ENCODE measurements at places on chromosomes 2 and 18.

DNA sequence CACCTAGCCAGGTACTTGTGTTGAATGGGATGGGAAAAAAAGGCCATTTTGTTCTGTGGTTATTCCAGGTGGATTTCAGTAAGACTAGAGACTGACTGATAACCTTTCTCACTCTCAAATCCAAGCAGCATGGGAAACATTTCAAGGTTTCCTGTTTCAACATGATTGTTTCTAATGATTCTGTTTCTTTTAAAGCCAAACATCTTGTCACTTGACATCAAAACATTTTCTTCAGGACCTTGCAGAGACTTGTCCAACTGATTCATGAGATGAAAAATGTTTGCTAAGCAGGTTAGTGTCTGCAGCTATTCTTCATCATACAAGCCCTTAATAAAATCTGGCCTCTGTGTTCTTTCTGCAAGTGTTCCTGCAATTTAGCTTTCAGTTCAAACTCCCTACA is 456.5 kb upstream of the CWC22 start:
- no peak for DNase-seq

DNA sequence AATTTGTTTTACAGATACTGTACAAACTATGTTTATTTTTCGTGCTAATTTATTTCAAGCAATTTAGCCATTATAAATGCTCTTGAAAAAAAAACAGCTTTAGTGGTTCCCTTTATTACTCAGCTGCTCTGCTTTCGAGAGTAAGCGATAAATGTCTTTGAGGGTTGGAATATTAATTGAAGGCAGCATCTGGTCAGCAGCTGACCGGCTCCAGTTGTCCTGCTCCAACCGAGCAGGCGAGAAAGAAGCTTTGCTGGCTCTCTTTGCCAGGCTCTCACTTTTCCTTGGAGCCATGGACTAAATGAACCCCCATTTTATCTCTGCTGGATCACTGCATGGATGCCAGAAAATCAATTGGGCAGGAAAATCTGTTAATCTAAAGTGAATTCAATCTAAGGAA is 147.4 kb downstream of the LNPK start:
- DNase-seq, result no peak

DNA sequence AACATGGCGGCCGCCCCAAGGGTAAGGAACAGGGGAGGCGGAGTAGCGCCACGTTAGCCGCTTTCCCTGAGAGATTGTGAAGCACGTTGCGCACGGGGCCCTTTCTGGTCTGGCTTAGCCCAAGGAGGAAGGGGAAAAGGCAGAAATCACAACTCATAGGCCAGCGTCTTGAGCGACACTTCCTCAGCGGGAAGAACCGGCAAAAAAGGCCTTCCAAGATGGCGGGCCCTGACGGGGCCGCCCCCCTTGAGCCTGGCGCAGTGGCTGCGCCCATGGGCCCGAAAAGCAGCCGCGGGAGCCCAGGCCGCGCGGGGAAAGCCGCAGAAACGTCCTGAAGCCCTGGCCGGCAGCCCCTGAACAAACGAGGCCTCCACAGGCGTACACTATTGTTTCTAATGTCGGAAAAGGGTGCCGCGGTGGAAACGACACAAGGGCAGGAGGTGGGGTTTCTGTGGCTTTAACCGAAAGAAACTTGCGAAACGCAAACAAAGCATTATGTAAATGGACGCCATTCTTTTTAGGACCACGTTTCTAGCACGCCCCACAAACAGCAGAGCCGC is 919 bp upstream of the PCBP1 start:
- peak; percentile 47 for DNase-seq

DNA sequence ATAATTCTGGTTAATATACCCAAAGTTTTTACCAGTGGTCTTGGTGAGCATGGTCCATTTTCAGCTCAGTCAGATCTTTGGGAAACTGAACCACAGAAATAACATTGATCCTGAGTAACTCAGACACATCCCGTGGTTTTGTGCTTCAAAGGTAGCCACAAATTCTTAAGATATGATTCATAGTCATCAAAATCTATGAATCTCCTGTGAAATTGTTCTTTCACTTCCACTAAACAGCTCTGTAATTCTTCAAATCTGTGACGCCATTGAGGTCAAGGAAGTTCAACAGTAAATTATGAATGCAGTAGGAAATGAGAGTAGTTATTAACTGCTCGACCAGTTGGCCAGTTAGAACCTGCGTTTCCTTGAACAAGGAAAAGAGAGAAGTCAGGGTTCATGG is 147.3 kb downstream of the IRS1 start:
- no peak for DNase-seq

GRCh38 chr2:33085646-33086045 is 138.9 kb downstream of the LTBP1 start:
- DNase-seq, result no peak

- no peak for DNase-seq
These were observed 170.6 kb downstream of the SLC8A1 start for GRCh38 chr2:40281021-40281940.

- DNase-seq, result no peak
These were observed 156.6 kb downstream of the KCNJ3 start for GRCh38 chr2:154855138-154855537.

DNA sequence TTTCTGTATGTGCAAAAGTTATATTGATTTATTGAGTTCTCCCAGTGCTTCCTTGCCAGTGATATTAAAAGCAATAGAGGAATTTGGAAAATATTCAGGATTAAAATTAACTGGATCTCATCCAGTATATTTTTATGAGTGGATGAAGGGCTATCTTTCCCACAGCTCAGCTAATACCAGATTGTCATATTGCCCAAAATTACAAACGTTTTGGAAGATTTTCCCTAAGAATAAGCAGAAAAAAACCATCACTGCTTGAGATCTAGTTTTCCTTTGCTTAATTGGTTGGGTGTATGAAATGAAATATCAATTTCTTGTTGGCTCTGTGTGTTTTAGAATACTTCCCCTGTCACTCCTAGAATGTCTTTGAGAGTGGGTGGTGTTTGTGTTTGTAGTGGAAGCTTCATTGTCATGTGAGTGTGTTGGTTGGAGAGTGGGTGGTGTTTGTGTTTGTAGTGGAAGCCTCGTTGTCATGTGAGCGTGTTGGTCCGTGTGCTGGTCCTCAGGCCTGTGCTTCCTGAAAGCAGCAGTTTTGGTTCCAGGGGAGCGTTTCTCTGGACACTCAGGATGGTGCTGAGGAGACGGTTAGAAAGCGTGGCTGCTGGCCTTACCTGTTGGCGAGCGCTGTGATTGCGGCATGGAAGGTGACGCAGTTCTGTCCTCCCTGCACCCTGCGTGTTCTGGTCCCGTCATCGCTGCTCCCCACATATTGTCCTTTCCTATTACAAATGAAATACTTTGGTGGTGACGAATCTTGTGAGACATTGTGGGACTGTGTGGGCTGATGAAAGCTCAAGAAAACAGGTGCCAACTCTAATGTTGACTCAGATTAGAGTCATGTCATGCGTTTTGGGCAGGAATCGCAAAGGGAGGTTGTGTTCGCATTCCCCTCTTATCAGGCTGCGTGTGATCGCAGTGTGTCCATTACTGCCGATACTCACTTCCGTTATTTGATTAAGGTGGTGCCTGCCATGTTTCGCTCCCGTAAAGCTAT is 12.4 kb downstream of the ASB1 start:
- DNase-seq, result peak; percentile 12

DNA sequence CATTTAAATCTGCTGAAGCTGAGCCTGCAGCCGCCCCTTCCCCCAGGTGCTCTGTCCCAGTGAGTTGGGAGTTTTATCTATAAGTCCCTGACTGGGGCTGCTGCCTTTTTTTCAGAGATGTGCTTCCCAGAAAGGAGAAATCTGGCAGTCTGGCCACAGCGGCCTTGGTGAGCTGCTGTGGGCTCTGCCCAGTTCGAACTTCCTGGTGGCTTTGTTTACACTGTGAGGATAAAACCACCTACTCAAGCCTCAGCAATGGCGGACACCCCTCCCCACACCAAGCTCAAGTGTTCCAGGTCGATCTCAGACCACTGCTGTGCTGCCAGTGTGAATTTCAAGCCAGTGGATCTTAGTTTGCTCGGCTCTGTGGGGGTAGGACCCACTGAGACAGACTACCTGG is 97.3 kb downstream of the ACAA2 start:
- no peak for DNase-seq

- DNase-seq, result no peak
These were observed 291.3 kb downstream of the AFF3 start for GRCh38 chr2:99851089-99851488.

DNA sequence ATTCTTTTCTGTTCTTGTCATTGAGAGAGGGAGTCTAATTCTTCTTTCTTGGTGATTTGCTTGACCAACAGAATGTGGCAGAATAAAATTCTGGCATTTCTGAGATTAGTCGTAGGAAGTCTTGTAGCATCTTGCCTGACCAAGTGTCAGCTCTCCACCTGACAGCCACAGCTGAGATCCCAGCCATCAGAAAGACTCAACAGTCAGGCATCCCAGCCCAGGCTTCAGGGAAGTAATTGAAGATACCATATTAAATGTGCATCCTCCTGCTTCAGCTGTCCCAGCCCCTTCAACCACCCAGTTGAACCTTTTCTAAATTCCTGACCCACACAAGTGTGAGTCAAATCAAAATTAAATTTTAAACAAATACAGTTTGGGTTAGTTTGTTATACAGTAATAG is 208.3 kb downstream of the PIK3C3 start:
- no peak for DNase-seq

DNA sequence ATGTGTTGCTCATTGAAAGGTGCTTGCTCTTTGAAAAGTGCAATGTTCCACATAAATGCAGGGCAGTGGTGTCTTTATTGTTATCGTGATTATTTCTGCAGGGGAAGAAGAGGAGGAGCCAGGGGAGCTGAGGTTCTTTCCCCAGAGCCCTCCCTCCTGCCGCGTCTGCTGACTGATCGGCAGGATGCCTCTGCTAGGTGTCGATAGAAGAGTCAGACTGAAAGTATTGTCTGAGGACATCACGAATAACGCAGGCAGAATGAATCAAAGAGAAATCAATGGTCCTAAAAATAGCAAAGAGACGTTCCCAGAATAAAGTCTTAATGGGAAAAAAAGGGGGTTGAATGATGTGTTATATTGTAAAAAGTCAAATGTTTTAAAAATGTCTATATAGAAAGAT is 47.4 kb upstream of the SIX3 start:
- DNase-seq, result no peak

GRCh38 chr2:46887028-46887885 is 28.3 kb downstream of the MCFD2 start:
- DNase-seq, result no peak

DNA sequence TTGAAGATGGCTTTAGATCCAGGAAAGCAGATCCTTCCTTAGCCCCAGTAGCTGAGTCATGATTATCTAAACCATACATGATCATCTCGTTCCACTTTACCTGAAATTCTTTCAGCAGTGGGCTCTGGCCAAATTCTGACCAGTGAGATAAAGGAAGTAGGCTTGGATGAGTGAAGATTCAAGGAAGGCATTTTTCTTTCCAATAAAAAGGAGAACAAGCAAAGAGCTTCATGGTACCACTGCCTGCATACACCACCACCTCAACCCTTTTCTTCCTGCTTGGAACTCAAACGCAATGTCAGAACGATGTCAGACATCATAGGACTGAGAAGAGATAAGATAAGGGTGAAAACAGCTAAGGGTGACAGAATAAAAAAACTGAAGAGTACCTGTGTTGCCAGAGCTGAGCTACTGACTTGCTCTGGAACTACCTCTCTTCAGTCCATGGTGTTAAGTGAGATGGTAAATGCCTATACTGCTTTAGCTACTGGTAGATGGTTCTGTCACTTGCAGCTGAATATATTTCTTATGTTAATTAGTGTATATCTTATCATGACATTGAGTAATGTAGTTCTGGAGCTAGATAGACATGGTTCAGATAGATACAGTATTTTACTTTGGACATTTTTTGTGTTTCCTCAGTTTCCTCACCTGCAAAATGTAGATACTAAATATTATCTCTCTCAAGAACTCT is 58.7 kb upstream of the ACVR1 start:
- DNase-seq, result no peak

DNA sequence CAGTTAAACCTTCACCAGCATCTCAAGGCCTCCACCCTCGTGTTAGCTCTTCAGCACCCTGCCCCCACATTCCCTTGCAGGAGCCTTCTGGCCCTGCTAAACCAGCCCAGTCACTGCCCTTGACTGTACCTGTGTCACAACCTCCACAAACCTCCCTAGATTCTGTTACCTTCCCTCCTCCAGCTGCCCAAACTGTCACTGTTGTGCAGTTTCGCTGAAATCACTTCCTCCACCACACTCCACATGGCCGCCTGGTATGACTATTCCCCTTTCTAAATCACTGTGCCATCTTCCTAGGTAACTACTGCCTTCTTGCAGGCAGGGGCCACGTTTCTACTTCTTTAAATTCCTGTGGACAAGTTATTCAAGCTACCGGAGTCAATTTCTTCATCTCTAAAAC is 160.2 kb downstream of the GALNT14 start:
- DNase-seq, result no peak

GRCh38 chr18:59607471-59607870 is 89.8 kb downstream of the CCBE1 start:
- no peak for DNase-seq

DNA sequence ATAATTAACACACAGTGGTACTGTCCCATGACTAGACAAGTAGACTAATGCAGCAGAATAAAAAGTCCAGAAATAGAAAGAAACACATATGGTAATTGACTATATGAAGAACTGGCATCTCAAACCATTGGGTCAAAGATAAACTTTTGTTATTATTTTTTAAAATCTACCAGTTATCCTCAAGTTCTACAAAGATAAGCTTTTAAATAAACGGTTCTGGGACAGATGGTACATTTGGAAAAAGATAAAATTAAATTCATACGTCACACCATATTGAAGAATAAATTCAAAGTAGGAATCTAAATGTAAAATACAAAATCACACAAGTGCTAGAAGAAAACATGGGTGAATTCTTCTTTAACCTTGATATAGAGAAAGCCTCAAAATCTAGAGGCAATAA is 37.6 kb upstream of the PLEKHM3 start:
- no peak for DNase-seq

- no peak for DNase-seq
These were observed 345.2 kb upstream of the RND3 start for GRCh38 chr2:150832686-150833085.

- DNase-seq, result no peak
These were observed 84.6 kb downstream of the COLEC12 start for GRCh38 chr18:415617-416612.

DNA sequence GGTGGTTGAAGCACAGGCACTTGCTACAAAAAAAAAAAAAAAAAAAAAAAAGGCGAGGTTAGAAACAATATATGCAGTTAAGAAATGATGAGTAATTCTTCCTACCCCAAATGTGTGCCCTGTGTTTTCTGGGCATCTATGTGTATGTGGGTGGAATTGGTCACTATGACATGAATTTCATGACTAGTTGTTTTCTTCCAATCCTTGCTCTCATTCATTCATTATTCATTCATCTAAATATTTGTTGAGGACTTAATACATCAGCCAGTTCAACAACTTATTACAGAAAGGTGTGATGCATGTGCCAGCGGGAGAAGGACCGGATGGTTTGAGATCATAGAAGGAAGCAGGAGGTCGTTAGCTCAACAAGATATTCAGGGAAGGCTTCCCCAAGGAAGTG is 8.3 kb upstream of the EGR4 start:
- no peak for DNase-seq

GRCh38 chr2:64338910-64339500 is 115.0 kb upstream of the LGALSL start:
- peak; percentile 40 for DNase-seq

GRCh38 chr18:23627321-23627720 is 35.4 kb downstream of the ANKRD29 start:
- DNase-seq, result no peak

- DNase-seq, result no peak
These were observed 168.7 kb upstream of the NDUFV2 start for GRCh38 chr18:8933714-8934284.

Data from stimulated activated CD8-positive, alpha-beta memory T cell treated with anti-CD3 and anti-CD28 coated beads, Interleukin-4, amount 100 ng/mL, for 4 hours (primary cell).